ENCODE measurements at places on chromosomes 12 and 14. TPM values are rescaled to one million over a fixed set of nuclear protein-coding genes. Genes with fewer than 3 reads are reported as not detected.

DNA sequence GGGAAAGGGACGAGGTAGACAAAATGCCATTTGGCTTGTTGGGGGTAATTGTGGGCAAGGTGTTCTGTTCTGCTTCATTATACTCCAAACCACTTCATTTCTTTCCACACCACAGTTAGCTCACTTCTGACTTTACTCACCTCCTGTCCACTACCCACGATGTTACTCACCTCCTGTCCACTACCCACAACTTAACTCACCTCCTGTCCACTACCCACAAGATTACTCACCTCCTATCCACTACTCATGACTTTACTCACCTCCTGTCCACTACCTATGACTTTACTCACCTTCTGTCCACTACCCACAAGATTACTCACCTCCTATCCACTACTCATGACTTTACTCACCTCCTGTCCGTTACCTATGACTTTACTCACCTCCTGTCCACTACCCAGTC is 10.1 kb upstream of the TWF1 start:
- DNase-seq = no peak

DNA sequence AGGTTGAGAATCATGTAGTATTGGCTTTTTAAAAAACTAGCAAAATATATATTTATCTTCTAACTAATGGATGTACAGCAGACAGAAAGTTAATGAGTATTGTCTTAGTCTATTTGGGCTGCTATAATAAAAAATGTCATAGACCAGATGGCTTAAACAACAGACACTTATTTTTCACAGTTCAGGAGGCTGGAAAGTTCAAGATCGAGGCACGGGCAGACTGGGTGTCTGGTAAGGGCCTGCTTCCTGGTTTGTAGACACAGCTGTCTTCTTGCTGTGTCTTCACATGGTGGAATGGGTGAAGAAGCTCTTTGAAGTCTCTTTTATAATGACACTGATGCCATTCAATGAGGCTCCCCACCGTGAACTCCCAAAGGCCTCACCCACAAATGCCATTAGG is 70.1 kb upstream of the KRR1 start:
- DNase-seq = no peak

GRCh38 chr14:21802441-21802840 is 128.8 kb upstream of the OR4E1 start:
- no peak for DNase-seq

DNA sequence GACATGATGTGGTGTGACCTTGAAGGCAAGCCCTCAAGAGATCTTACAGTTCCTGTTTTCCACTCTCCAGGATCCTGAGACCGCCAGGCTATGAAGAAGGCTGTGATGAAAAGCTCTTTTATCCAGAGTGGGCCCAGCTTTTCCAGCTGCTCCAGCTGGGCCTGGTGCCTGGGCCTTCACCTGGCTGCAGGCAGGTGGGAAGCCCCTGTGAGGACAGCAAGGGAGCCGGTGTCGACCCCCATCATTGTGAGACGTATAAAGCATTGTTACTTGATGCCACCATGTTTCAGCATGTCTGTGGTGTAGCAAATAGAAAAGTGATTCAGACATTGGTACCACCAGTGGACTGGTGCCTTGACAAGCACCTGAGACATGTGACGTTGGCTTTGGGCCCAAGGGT is 190.2 kb downstream of the KIF26A start:
- DNase-seq = no peak

GRCh38 chr12:101327051-101327450 is 47.1 kb downstream of the UTP20 start:
- DNase-seq = no peak

CD4 gene
- 6.2 TPM for polyA plus RNA-seq

Data from muscle of arm (tissue), 14 donors.